ENCODE measurements at places on chromosomes 16 and 17.

GRCh38 chr17:73369111-73369521 is 57.3 kb upstream of the CDC42EP4 start:
- DNase-seq = no peak

GRCh38 chr17:44749980-44750318 is 8.8 kb upstream of the ADAM11 start:
- no peak for DNase-seq

DNA sequence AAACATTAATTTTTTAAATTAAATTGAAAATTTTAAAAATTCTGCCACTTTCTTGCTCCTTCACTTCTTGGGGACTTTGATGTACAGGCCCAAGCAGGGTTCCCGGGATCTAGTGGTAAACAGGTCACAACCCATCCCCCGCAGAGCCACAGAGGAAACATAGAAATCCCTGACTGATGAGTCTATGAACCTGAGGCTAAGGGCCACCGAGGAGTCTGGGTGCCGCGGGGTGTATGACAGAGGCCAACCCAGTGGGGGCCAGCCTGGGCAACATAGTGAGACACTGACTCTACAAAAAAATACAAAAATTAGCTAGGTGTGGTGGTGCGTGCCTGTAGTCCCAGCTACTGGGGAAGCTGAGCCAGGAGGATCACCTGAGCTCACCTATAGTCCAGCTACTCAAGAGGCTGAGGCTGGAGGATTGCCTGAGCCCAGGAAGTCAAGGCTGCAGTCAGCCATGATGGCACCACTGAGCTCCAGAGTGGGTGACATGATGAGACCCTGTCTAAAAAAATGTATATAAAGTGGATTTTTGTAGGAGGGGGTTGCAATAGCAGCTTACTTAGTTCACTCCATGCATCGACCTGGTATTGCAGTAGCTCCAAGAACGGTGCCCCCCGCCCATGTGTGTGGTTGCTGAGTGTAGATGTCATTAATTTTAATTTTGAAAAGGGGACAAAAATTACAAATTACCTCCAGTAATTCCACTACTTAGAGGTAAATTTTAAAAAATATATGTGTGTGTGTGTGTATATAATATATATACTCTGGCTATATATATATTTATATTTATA is 9.2 kb upstream of the FLYWCH1 start:
- DNase-seq = no peak

DNA sequence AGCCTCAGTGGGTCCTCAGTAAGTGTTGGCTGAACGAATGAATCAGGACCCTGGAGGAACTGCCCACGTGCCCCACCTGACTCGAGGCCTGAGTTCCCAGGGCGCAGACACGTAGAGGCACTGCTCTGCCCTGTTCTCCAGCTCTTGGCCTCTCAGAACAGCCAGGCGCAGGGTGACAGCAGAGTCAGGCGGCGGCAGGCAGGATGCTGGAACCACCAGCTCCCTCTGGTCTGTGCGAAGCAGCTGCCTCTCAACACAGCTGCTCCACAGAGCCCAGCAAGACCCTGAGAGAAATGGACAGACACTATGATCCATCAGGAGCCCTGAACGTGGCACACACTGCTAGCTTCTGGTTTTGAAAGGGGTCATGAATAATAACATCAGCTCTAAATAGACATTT is 53.1 kb upstream of the BCO1 start:
- no peak for DNase-seq

DNA sequence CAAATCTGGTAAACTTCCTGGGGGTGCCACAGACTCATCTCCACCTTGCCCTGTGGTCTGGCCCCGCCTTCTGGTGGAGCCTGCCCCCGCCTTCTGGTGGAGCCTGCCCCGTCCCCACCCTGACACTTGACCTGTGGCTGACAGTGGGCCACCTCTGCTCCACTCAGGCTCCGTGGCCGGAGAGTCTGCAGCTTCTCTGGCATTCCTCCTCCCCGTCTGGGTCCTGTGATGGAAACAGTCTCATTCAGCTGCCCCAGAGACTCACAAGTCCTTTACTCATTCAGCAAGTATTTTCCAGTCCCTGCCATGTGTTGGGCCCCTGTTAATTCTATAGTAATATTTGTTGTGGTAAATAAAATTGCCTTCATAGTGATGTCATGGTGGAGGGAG is 21.0 kb upstream of the G6PC1 start:
- DNase-seq = no peak

- DNase-seq = no peak
Measured at GRCh38 chr17:4849011-4849536, 15.9 kb downstream of the MINK1 start.
